Cardiac atrium fibroblast (primary cell): ENCODE measurements at places on chromosomes 6 and 20. TPM values are rescaled to one million over a fixed set of nuclear protein-coding genes. Genes with fewer than 3 reads are reported as not detected.

SCUBE3 gene
- 0.32 and 2.0 TPM in 2 replicates for total RNA-seq

AFDN gene
- total RNA-seq = 11.2 and 32.2 TPM in 2 replicates

PAK5 gene
- not detected in 2 replicates for total RNA-seq

DEFB129 gene
- total RNA-seq = not detected in 2 replicates

SPTLC3 gene
- 0.54 and 0.97 TPM in 2 replicates for total RNA-seq

RIMS1 gene
- not detected in 2 replicates for total RNA-seq

PRDM13 gene
- not detected in 2 replicates for total RNA-seq

TBXT gene
- total RNA-seq = not detected in 2 replicates

WFDC12 gene
- not detected in 2 replicates for total RNA-seq

SLC52A3 gene
- not detected in 2 replicates for total RNA-seq

TMEM244 gene
- not detected in 2 replicates for total RNA-seq

SPACA1 gene
- not detected in 2 replicates for total RNA-seq

SLC17A9 gene
- 6.3 and 19.3 TPM in 2 replicates for total RNA-seq

CCN2 gene
- 511 and 668 TPM in 2 replicates for total RNA-seq

EIF2S2 gene
- total RNA-seq = 105 and 114 TPM in 2 replicates

PDYN gene
- not detected in 2 replicates for total RNA-seq

LY86 gene
- not detected in 2 replicates for total RNA-seq

ZSCAN23 gene
- 0.36 and 0.81 TPM in 2 replicates for total RNA-seq

IER3 gene
- 188 and 222 TPM in 2 replicates for total RNA-seq

TMC2 gene
- total RNA-seq = not detected in 2 replicates

BPIFB4 gene
- not detected in 2 replicates for total RNA-seq

PGBD1 gene
- 1.3 and 2.4 TPM in 2 replicates for total RNA-seq

ADGB gene
- not detected in 2 replicates for total RNA-seq

FHL5 gene
- total RNA-seq = 0.18 TPM in 1 of 2 replicates, not detected in the other

PTPN1 gene
- total RNA-seq = 32.2 and 35.9 TPM in 2 replicates

BPIFB2 gene
- not detected in 2 replicates for total RNA-seq

RRAGD gene
- 0.49 TPM in 1 of 2 replicates, not detected in the other for total RNA-seq

MRPL14 gene
- 37.5 and 46.0 TPM in 2 replicates for total RNA-seq

RAET1L gene
- total RNA-seq = not detected in 2 replicates

FOXA2 gene
- total RNA-seq = not detected in 2 replicates

TMEM151B gene
- total RNA-seq = not detected in 2 replicates

PTPRA gene
- 46.0 and 61.7 TPM in 2 replicates for total RNA-seq

LST1 gene
- total RNA-seq = 1.8 TPM in 1 of 2 replicates, not detected in the other

PLCB4 gene
- 0.16 TPM in 1 of 2 replicates, not detected in the other for total RNA-seq

SERPINB1 gene
- total RNA-seq = 16.2 and 24.6 TPM in 2 replicates

TFAP2A gene
- 1.3 and 4.5 TPM in 2 replicates for total RNA-seq

LBP gene
- 2.1 TPM in 1 of 2 replicates, not detected in the other for total RNA-seq

EEF1A2 gene
- 2.4 and 2.5 TPM in 2 replicates for total RNA-seq

RPS21 gene
- 1,710 and 4,266 TPM in 2 replicates for total RNA-seq

MAK gene
- not detected in 2 replicates for total RNA-seq

REM1 gene
- total RNA-seq = 2.8 and 3.4 TPM in 2 replicates

SLC22A1 gene
- total RNA-seq = 2.3 TPM in 1 of 2 replicates, not detected in the other

RSPH4A gene
- 0.32 TPM in 1 of 2 replicates, not detected in the other for total RNA-seq

RIN2 gene
- total RNA-seq = 22.4 and 22.5 TPM in 2 replicates

SLC35F1 gene
- total RNA-seq = under 0.01 TPM in 1 of 2 replicates, not detected in the other

NTSR1 gene
- not detected in 2 replicates for total RNA-seq

KIF25 gene
- total RNA-seq = not detected in 2 replicates

ETV7 gene
- total RNA-seq = not detected in 2 replicates

EMILIN3 gene
- total RNA-seq = 0.18 TPM in 1 of 2 replicates, not detected in the other

GGTLC1 gene
- not detected in 2 replicates for total RNA-seq

BNIP5 gene
- not detected in 2 replicates for total RNA-seq

STX11 gene
- total RNA-seq = 2.4 and 2.7 TPM in 2 replicates

CTAGE9 gene
- total RNA-seq = not detected in 2 replicates
